Activated CD4-positive, alpha-beta T cell treated with anti-CD3 and anti-CD28 coated beads for 36 hours (primary cell): ENCODE measurements at places on chromosomes 12 and 14.

DNA sequence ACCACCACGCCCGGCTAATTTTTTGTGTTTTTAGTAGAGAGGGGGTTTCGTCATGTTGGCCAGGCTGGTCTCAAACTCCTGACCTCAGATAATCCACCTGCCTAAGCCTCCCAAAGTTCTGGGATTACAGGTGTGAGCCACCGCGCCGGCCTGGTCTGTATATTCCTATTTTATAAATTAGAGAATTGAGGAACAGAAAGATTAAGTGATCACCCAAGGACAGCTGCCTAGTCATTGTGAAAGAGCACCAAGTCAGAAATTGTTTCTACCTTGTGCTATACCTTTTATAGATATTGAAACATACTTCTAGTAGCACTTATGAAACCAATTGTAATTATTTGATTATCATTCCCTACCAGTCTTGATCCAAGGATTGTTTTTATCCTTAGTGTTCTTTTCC, 1.9 kb downstream of the KNTC1 start:
- DNase-seq = no peak

GRCh38 chr12:131448254-131448795, 262.6 kb upstream of the SFSWAP start:
- DNase-seq = no peak

DNA sequence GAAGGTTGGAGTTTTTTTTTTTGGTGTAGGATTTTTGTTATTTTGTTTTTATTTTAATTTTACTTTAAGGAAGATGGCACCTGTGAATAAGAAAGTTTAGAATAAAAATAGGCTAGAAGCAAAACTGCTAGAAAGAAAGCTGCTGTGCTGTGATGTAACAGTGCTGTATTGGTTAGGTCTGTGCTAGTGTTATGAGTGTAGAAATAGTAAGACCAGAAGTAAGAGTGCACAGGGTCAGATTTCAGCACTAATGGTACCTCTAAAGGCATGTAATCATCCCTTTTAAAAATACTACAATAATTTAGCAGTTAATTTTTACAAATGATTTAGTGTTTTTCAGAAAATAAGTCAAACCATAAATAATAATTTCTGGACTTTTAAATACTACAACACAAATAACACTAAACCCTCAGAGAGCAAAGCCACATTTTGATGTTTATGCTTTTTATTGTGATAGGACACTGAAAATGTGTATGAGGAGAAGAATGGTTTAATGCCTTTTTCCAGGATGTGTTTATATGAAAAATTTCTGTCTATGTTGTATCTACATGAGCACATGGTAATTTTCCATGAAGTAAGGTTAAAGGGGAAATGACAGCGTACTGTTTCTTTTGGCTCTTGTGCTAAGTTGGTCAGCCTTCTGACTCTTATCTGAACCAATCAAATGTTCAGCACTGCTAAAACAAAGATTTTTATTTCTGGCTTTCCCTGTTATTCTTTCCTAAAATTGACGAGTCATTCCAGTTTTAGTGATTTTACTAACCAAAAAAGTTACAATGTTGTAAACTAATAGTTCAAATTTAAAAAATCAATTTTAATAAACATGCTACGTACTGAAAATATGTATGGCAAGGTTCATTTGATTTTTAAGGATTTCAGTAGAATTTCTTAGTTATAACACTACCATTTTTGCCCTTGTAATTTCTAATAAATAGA, 96.1 kb downstream of the PPHLN1 start:
- DNase-seq = no peak

GRCh38 chr14:90303473-90303872, 28.3 kb downstream of the NRDE2 start:
- no peak for DNase-seq

GRCh38 chr14:50714450-50715073, 46.5 kb upstream of the SAV1 start:
- DNase-seq = no peak

DNA sequence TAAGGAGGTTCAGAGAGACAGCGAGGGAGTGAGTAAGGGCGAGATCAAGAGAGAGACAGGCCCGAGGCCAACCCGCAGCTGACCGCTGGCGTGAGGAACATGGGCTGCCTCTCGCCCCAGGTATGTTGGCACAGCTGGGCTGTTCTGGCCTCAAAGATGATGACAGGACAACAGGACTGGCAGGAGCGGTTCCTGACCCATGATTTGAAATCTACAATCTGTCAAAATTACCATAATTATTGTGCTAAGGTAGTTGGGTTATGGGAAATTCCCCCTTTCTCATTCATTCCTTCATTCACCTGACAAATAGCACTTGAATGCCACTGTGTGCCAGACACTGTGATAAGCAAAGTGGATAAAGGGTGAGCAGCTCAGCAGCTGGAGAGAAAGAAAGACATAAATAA, 5.1 kb upstream of the ENDOU start:
- DNase-seq = no peak

- no peak for DNase-seq
Observed at GRCh38 chr12:120467439-120467838, 2.1 kb downstream of the SRSF9 start.

- DNase-seq = no peak
Observed at GRCh38 chr12:96473394-96474093, 15.8 kb upstream of the CFAP54 start.

DNA sequence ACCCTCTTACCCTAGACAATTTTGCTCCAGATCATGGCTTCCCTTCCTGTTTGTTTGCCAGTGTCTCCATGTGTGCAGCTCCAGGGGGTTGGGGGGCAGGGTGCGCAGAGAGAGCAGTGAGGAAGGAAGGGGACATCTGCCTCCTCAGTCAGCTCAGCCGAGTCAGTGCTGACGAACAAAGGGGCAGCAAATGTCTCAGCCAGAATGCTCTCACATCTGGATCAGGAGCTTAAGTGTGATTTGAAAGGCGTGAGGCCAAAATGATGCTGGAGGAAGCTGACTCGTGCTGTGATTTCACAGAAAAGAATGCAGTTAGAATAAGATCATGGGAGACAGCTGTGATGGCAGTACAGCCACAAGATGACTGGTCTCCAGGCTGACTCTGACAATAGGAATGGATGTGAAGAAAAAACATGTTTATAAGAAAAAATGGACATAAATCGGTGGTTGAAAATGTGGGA, 27.1 kb upstream of the CDK17 start:
- DNase-seq = peak; percentile 70

DNA sequence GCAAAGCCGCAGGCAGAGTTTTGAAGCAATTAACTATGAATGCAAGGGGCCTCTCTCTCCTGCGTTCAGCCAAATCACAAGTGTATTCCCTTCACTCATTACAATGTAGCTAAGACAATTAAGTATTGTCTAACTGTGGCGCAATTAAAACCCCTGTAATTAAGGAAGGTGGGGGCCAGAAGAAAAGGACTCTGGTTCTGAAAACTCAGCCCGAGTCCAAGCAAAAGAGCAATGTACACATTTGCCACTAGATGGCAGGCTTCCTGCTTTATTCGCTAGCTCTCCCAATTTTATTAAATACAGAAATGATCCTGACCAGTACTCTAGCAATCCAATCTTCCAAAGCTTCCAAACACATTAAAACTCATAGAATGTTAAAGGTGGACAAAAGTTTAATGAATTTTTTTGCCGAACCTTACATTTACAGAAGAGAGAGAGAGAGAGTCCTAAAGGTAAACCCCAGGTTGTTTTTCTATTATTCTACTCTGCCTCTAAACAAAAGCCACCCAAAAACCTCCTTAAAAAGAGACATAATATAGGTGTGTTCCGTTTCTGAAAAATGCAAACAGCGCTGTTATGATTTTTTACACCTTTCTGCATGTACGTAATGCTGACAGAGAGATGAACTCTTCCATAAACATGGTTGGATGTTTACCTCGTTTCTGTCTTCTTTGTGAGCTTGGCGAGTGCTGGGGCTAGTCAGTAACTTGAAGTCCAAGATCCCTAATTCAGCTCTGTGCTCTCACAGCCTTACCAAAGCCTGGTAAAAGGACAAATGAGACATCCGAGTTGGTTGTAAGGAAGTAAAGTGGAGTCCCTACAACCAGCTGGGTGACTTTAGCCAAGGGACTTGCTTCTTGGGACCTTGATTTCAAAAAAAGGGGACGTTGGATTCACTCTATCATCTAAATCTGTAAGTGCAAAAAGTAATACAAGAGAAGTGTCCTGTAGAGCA, 50.9 kb upstream of the VASH1 start:
- peak; percentile 51 for DNase-seq

GRCh38 chr14:75242546-75243273, 35.9 kb upstream of the FOS start:
- DNase-seq = no peak

DNA sequence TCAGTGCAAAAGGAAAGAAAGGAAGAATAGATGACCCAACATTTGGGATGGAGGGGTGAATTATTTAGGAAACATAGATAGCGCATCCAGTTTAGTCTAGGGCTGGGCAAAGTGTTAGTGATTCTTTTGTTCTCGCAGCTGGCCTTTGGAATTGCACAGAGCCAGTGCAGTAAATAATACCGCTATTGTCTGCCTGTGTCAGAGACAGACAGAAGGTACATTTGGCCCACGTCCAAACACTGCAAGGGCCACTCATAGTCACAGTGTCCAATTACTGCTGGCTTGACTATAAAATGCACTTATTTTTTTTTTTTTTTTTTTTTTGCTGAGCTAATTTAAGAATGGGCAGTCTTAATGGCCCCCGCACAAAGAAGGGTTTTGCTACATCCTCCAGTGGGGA, 638.6 kb downstream of the BCL11B start:
- DNase-seq = no peak
